ENCODE measurements at places on chromosomes 1 and 21.

DNA sequence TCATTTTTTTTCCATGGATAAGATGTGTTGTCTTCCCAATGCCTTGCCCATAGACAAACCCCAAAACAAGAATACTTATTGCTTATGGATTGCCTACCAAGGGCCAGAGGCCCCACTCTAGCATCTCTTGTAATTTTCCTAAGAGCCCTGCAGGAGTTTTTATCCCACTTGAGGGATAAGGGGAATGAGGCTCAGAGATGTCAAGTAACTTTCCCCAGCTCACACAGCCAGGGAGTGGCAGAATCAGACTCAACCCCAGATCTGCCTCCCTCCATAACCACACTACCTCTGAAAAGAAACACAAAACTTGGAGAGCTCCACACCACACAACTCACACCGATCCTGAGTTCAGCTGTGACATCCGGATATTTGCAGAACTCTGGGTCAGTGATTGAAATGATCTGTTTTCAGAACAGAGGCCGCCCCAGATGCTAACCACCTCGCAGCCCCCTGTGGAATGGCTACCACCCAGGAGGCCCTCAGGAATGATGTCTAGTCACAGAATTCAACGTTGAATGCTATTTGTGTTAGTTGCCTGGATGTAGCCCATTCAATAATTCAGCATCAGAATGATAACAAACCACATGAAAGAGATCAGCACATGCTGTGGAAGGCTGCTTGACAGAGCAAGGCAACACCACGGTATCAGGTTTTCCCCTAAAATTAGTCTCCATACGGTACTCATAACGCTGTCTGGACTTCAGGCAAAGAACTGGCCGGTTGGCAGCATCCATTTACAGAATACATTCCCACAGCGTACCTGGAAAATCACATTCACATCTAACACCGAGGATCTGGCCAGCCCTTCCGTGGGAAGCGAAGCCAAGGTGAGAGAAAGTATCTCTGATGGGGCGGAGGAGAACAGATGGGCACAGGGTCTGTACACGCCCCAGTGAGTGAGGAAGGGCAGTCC, 231.9 kb downstream of the TOMM20 start:
- DNase-seq, result no peak

DNA sequence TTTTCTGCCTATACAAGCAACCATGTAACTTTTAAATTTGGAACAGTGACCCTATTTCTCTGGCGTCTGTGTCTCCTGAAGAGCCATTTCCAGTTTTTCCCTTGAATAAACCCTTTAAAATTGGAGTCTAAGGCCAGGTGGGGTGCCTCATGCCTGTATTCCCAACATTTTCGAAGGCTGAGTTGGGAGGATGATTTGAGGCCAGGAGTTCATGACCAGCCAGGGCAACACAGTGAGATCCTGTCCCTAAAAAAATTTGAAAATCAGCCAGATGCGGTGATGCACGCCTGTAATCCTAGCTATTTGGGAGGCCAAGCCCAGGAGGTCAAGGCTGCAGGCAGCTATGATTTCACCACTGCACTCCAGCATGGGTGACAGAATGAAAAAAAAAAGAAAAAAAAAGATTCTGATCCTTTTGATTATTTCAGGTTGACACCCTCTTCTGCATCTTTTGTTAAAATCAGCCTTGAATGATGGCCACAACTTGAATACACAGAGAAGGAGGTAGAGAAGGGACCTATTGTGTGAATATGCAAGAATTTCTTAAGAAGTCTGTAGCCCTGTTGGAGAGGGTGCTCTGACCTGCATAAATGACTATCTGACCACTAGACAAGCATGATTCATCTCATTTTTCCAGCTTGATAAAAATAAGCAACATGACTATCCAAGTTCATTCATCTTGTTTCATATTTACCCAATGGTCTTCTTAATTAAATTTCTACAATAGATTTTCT, 40.2 kb upstream of the PARP1 start:
- DNase-seq, result no peak

DNA sequence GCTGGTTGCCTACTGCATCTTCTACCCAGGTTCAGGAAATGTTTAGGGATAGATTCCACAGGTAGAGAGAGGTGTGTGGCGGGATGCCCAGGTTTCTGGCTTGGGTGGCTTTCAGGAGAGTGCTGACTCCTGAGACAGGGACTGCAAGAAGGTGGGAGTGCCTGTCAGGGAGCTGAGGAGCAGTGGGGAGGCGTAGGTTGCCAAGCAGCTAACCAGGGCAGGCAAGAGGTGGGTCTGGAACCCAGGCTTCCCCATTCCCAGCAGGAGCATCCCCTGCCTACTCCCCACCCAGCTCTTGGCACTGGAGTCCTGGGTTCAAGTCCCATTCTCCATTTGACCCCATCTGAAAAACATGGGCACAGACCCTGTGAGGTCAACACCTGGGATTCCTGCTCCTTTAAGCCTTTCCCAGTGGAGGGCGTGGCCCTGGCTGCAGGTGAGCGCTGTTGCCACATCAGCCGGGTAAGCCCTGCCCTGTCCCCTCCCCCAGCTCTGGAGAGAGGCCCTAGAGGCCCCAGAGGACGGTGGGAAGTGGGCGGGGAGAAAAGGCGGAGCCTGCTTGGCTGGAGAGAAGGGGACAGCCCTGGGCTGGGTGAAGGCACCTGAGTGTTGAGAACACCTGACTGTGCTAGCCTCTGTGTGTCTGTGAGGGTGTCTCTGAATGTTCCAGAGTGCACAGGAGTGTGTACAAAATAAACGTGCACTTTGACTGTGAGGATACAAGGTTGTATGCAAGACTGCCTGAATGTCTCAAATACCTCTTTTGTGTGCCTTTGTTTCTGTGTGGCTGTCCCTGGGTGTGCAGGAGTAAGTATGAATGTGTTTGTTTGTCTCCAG, 14.0 kb upstream of the SYNC start:
- no peak for DNase-seq

- no peak for DNase-seq
Observed at GRCh38 chr1:38867208-38867607, 5.9 kb downstream of the MYCBP start.

GRCh38 chr1:37853157-37853556, 6.2 kb downstream of the MTF1 start:
- no peak for DNase-seq

- DNase-seq, result no peak
Observed at GRCh38 chr1:7585216-7585907, 185.7 kb upstream of the VAMP3 start.

Data from femur (tissue), 1 donor.